HFF-Myc (cell line): ENCODE measurements at places on chromosomes 12 and 14.

GRCh38 chr12:78721906-78722305, 142.7 kb upstream of the SYT1 start:
- DNase-seq: no peak

- no peak for DNase-seq
Observed at GRCh38 chr12:71691504-71692129, 5.7 kb downstream of the TMEM19 start.

DNA sequence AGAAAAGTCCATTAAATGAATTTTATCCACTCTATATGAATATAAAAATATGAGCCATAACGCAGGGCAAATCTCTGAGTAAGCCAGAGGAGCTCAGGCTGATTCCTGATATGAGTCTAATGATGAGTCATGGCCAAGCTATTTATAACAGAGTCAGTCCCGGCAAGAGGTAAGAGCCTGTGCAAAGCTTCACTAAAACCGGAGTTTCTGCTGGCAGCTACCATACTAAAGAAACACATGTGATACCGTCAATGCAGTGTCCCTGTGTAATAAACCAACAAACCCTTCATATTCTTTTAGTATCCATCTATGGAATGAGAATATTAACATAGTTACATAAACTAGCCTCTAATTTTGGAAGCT, 319.4 kb downstream of the KCNC2 start:
- DNase-seq: peak; percentile 72

- DNase-seq: no peak
Observed at GRCh38 chr14:91125271-91125660, 11.4 kb downstream of the DGLUCY start.

- DNase-seq: no peak
Observed at GRCh38 chr12:81088221-81088620, 10.3 kb downstream of the ACSS3 start.

DNA sequence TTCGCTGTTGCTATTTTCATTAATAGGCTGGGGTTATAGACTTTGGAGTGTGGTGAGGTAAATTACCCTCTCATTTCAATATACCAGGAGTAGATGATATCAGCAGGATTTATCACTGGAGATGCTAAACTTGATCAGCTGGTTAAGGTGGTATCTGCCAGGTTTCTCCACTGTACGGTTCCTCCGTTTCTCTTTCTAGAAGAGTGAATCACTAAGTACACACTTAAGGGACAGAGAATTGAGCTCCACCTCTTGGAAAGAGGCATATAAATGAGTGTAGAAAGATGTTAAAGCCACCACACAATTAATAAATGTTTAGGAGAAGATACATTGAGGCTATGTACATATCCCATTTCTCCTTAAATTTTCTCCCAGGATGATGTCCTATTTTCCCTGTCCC, 277.4 kb upstream of the GRIP1 start:
- DNase-seq: no peak

GRCh38 chr14:32345311-32345791, 16.3 kb downstream of the AKAP6 start:
- DNase-seq: no peak

GRCh38 chr12:95922231-95922630, 20.2 kb downstream of the CCDC38 start:
- DNase-seq: no peak

- no peak for DNase-seq
Observed at GRCh38 chr12:1760566-1761382, 59.6 kb upstream of the LRTM2 start.

DNA sequence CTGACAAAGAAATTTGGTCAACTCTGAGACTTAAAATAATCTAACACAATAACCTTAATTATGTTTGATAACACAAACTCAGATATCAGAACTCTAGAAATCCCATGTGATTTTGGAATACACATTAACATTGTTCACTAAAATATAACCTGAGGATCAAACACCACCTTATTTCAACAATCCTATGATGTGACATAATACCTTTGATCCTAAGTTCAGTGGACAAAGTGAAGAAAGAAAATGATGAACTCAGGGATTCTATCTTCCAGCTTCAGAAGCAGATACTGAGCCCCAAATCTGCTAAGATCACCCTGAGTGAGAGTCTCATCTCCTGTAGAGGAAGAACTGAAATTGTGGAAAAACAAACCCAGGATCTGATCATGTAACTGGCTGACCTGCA, 35.7 kb upstream of the APOF start:
- no peak for DNase-seq

GRCh38 chr14:24117179-24117578, 2.4 kb upstream of the NRL start:
- no peak for DNase-seq

GRCh38 chr12:108477055-108477880, 37.8 kb upstream of the FICD start:
- no peak for DNase-seq

DNA sequence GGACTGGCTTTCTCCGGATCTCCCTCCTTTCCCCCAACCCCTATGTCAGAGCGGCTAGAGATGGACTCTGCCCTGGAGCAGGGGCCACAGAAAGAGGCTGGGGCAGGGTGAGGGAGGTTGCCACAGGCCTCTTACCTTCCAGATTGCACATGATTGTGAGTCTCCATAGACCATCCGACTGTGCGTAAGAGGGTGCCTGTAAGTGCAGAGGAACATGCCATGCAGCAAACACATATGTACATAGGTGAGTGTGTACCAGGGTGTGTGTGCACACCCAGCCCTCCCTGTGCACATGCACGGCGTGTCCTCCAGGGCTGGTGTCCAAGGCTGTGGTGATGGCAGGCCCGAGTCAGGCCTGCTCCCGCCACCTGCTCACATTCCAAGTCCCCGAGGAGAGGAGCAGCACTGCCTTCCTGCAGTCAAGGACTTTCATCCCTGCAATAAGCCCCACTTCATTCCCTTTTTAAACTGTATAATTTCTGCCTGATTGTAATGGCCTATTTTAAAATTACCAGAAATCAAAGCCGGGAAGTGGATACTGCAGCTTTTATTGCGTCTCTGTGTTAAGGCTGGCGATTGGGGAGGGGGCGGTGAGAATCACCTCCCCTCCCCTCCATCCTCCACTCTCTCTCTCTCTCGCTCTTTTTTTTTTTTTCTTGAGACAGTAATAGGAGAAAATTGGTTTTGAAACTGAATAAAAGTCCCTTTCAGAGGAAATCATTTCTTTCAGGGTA, 28.5 kb downstream of the FAM222A start:
- no peak for DNase-seq
